Effector memory CD4-positive, alpha-beta T cell (primary cell): ENCODE measurements at places on chromosomes 1 and 21.

DNA sequence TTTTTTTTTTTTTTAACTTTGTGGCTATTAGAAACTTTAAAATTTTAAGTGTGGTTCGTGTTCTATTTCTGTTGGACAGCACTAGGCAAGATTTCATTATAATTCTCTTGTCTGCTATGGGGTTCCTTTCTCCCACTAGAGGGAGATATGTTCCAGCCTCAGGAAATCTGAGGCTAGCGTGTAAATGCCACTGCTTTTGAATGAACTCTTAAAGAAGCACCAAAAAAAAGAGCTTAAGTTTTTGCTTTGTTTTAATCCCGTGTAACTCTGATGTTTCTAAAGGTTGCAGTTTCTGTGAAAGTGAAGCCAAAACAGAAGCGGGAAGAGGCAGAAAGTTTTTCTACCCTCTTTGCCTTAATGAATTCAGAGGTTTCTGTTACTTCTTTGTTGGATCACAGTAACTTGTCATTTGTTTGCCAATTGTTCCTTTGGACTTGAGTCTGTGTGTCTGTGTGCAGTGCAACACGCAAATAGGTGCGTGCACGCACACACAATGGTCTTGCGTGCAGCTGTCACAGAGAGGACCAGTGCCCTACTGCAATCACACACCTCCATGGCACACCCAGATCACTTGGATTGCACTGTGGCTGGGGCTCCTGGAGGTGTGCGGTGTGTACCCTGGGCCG is 32.3 kb downstream of the HHAT start:
- no peak for DNase-seq

- DNase-seq = no peak
Measured at GRCh38 chr1:68307378-68307787, 75.1 kb upstream of the WLS start.

GRCh38 chr1:32958827-32959226 is 5.8 kb downstream of the RNF19B start:
- no peak for DNase-seq

- DNase-seq = no peak
Measured at GRCh38 chr1:183583466-183583865, 6.8 kb downstream of the NCF2 start.

DNA sequence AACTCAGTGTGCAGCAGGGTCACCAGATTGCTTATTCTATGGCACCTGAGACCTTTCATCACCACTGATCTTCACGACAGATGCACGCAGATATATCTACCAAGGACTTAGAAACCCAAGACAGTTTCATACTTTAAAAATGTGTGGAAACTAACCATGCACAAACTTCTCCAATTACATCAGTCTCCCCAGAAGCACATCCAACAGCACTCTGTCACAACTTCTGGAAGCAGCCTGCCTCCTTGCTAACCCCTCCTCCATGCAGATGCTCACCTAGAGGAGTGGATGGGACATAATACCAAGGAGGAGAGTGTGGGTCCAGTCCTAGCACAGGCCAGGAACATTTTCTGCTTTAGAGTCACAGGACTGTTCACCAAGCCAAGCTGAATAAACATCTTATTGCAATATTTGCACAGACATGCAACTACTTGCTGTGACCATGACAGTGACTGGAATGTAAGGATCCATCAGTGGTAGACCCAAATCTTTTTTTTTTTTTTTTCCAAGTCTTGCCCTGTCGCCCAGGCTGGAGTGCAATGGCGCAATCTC is 69.4 kb downstream of the HIVEP3 start:
- DNase-seq = no peak

- DNase-seq = no peak
Measured at GRCh38 chr1:151290709-151291303, 8.7 kb downstream of the ZNF687 start.

GRCh38 chr1:59317780-59318179 is 20.9 kb downstream of the FGGY start:
- no peak for DNase-seq

- no peak for DNase-seq
Measured at GRCh38 chr1:72568113-72568512, 285.8 kb upstream of the NEGR1 start.

DNA sequence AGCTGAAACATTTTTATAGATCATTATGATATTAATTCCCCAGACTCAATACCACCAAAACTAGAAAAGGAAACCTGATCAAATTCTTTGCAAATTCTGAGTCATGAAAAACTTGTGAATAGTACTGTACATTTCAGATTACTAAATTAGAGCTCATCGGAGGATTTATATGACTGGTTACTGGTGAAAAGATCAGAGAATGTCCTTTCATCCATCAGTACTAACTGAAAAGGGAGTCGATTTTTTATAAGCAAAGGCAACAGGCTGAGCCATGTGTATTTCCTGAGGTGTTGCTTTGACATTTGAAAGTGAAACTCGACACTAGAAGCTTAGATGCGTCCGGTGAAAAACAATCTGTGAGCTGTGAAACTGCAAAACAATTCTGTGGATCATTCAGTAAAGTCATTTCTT is 155.7 kb downstream of the TNFSF18 start:
- peak; percentile 2 for DNase-seq

- no peak for DNase-seq
Measured at GRCh38 chr1:22075718-22076117, 23.2 kb downstream of the CDC42 start.

- no peak for DNase-seq
Measured at GRCh38 chr1:165129568-165130164, 226.8 kb downstream of the LMX1A start.

DNA sequence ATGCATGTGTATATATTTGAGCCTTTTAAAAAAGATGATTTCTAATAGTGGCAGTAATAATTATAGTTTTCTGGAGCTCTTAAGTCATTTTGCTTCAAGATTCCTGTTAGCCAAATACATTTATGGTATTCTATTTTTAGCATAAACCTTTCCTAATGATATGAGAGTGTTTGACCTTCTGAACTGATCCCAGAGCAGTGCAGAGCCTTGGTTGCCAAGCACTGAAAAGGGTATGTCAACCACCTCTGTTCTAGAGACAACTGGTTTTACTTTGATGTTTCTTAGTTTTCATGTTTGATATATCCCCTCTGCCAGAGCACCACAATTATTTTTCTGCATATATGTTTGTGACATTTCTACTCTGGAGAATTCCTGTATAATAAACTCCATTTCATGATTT is 15.1 kb upstream of the KCNA3 start:
- DNase-seq = no peak

GRCh38 chr21:14569868-14570267 is 23.8 kb upstream of the SAMSN1 start:
- no peak for DNase-seq

- DNase-seq = no peak
Measured at GRCh38 chr1:168083456-168084325, 53.0 kb downstream of the GPR161 start.

DNA sequence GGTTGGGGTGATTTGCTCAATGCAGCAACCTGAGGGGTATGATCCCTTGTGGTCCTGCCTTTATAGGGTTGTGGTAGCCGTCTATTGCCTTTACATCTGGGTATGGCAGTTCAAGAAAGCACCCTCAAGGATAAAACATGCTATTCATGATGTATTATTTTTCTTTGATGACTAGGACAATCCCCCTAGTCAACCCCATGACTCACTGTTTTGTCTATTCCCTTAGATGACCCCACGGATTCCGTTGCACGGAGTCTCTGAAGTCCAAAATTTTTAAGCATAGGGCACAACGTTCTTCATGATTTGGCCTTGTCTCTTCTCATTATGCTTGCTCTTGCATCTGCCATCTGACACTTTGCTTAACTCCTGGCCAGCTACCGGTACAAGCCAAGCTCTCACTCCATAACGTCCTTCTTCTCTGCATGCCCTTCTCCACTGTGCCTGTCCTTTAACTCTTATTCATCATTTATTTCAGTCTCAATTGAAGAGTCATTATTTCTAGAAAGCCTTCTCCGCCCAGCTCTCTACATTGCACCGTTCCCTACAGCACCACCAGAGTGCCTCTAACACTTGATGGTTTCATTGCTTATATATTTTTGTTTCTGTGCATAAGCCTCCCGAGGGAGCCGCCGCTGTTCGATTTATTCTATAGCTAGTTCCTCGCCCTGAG is 838 bp upstream of the DISP1 start:
- no peak for DNase-seq

DNA sequence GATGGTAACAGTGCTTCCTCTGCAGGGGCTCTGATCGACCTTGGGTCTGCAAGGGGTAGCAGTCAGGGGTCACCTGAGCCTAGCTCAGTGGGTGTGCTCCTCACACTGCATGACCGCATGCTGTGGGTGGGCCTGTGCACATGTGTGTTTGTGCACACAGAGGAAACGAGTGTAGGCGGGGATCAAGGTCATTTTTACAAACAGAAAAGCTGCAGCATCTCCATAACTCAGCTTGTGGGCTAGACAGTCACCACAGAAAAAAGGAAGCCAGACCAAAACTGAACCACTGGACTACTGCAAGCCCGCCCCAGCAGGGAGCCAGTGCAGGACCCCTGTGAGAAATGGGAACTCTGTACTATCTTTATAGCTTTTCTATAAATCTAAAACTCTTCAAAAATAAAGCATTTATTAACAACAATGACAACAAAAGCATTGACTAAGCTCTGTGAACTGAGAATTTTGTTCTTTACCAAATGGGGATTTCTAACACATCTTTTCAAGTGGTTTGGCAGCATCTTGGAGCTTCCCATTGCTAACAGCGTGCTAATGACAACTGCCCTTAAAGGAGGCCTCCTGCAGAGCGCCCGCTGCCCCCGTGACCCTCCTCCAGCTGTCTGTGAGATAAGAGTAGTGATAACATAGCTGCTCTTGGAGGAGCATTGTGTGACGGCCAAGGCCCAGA is 19.9 kb upstream of the NEK2 start:
- no peak for DNase-seq

GRCh38 chr1:192802406-192802805 is 6.4 kb upstream of the RGS2 start:
- no peak for DNase-seq

- no peak for DNase-seq
Measured at GRCh38 chr1:16174886-16175598, 19.2 kb upstream of the EPHA2 start.

DNA sequence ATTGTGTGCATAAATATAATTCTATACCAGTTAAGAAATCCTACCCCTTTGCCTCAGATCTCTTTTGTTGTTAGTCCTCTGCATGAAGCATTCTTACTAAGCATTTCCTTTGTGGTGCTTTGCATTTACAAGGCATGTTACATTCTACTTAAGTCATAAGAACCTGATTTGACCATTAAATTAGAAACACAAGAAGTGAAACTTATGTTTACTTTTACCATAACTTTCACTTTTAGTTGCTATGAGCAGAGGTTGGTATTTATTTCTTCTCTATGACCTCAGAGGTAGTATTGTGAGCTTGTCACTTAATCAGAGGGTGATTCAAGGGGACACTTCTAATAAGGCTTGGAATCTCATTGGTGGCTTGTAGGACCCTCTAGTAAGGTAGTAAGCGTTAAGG is 9.0 kb downstream of the FAM20B start:
- DNase-seq = no peak

- DNase-seq = no peak
Measured at GRCh38 chr1:53076721-53077598, 14.9 kb downstream of the PODN start.

GRCh38 chr1:203227371-203228083 is 1.9 kb downstream of the CHIT1 start:
- DNase-seq = no peak

- DNase-seq = no peak
Measured at GRCh38 chr1:96365596-96366390, 355.8 kb upstream of the PTBP2 start.

DNA sequence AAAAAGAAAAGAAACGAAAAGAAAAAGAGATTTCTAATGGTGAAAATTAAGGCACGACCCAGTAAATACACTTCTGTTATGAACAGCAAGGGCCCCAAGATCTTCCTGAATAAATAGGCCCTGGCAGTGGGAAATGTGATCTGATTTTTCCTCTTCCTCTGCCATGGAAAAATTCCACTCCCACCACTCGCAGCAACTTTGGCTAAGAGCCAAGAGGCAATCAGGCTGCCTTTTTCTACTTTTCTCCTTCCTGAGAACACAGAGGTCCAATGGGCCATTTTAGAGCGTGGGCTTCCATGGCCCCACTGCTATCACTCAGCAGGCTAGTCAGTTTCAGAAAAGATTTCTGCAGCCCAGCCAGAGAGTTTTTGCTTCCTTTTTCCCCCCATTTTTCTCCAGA is 33.7 kb upstream of the AK4 start:
- no peak for DNase-seq

DNA sequence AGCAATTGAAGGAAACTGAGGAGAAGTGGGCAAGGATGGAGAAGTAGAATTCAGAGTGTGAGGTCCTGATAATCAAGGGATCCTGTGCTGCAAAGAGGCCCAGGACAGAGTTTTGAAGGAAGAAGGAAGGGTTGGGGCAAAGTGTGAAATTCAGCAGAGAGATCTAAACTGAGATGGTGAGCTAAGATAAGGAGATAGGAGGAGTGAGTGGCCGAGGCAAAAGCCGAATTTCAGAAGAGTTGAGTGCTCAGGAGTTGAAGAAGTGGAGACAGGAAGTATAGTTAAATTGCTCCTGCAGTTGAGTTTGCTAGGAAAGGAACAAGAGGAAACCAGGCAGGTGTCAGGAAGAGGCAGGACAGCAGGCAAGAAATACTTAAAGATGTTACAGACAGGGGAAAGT is 16.4 kb upstream of the MAPKAPK2 start:
- no peak for DNase-seq

DNA sequence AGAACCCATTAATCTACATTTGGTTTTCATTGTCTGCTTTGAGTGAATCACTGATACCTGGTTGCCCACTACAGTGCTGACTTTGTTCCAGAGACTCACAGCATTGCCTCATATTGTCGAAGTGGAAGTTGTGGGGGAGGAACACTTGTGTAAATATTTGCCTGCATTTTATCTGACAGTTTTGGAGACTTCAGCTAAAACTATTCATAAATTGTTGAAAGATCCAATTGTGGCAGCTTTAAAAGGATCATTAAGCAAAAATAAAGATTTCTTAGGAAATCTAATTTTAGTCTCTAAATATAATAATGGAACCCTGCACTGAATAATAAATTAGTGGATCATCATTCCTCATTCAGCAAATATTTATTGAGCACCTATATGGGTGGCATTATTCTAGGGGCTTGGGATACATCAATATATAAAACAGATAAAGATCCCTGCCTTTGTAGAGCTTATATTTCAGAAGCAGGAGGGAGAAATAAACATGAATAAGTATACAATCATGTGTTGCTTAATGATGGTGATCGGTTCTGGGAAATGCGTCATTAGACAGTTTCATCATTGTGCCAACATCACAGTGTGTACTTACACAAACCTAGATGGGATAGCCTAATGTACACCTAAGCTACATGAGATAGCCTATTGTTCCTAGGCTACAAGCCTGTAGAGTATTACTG is 73.5 kb downstream of the OSBPL9 start:
- no peak for DNase-seq

DNA sequence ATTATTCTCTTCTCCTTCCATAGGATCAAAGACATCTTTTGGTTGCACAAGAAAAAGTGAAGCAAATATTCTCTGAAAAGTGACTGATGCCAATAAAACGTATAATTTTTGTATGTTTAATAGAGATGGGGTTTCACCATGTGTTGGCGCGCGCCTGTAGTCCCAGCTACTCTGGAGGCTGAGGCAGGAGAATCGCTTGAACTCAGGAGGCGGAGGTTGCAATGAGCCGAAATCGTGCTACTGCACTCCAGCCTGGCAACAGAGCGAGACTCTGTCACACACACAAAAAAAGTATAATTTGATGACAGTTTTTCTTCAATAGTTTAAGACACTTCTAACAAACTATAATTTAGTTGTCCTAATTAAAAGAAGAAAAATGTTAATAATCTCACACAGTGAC is 23.8 kb downstream of the ANP32E start:
- DNase-seq = no peak
